ENCODE measurements at places on chromosomes 2 and 18.

- peaks cover 9% of the 10 kb centered on the region for H3K27me3 ChIP-seq
- no peaks in the 10 kb centered on the region for H3K4me1 ChIP-seq
- H3K4me3 ChIP-seq, result no peak overlapping the region
- no peak overlapping the region for H3K27ac ChIP-seq
- no peak for DNase-seq
- H3K36me3 ChIP-seq, result no peaks in the 10 kb centered on the region
Observed at GRCh38 chr18:70228536-70228935, 23.0 kb upstream of the RTTN start.

DNA sequence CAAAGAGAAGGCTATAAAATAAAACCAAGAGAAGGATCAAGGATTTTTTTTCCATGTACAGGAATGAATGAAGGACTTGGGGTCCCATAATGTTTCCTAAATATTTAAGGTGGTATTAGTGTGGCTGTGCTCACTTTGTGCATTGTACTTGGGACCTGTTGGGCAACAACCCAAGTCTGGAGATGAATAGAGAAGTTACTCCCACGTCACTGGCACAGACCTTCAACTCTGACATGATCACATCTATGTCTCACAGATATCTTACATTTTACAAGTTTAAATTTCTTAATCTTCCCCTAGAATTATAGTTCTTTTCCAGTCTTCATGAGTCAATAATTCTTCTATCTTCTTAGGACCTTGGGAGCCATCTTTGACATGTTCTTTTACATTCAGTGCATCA, 133.4 kb downstream of the PLCL1 start:
- no peaks in the 10 kb centered on the region for H3K27me3 ChIP-seq
- no peak overlapping the region for H3K4me3 ChIP-seq
- no peak for DNase-seq
- no peaks in the 10 kb centered on the region for H3K36me3 ChIP-seq
- H3K27ac ChIP-seq, result no peak overlapping the region

DNA sequence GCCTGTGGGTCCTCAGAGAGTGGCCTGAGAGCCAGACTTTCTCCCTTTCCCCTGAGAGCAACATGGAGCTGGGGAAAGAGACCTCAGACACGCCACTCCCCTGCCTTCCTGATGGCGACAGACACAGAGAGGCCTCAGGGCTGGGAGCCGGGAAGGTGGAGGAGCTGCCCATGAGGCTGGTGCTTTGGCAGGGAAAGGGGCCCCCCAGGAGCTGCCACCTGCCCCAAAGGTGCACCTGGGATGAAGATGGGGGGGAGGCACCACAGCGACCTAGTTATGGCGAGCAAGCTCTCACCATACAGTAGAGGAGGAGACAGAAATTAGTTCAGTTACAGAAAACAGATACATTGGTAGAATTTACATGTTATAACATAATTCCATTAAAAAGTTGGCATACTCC, 80.7 kb upstream of the PXDN start:
- no peaks in the 10 kb centered on the region for H3K36me3 ChIP-seq
- peaks cover 42% of the 10 kb centered on the region for H3K4me1 ChIP-seq
- DNase-seq, result no peak
- H3K27me3 ChIP-seq, result peaks cover 19% of the 10 kb centered on the region

DNA sequence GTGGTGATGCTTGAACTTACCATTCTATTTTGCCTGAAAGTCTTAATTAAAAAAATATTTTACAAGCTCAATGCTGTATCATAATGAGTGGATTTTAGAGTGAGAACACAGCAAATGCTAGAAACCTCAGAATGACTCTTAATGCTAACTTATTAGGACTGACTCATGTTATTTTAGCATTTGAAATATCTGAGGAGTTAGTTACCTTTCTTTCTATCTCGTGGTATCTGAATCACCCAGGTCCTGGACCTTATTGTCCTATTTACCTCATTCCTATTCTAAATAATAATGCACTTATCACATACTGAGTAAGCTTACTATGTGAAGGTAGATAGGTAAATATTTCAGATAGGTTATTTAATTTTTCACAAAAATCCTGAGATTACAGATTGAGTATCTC, 70.7 kb downstream of the SOS1 start:
- no peaks in the 10 kb centered on the region for H3K27me3 ChIP-seq
- no peak for DNase-seq
- no peak overlapping the region for H3K27ac ChIP-seq
- H3K4me1 ChIP-seq, result no peaks in the 10 kb centered on the region
- H3K36me3 ChIP-seq, result peaks cover 73% of the 10 kb centered on the region
- H3K4me3 ChIP-seq, result no peak overlapping the region

- no peaks in the 10 kb centered on the region for H3K27me3 ChIP-seq
- no peaks in the 10 kb centered on the region for H3K4me1 ChIP-seq
- no peak overlapping the region for H3K27ac ChIP-seq
- no peaks in the 10 kb centered on the region for H3K36me3 ChIP-seq
Observed at GRCh38 chr2:179802051-179802882, 59.1 kb downstream of the ZNF385B start.

DNA sequence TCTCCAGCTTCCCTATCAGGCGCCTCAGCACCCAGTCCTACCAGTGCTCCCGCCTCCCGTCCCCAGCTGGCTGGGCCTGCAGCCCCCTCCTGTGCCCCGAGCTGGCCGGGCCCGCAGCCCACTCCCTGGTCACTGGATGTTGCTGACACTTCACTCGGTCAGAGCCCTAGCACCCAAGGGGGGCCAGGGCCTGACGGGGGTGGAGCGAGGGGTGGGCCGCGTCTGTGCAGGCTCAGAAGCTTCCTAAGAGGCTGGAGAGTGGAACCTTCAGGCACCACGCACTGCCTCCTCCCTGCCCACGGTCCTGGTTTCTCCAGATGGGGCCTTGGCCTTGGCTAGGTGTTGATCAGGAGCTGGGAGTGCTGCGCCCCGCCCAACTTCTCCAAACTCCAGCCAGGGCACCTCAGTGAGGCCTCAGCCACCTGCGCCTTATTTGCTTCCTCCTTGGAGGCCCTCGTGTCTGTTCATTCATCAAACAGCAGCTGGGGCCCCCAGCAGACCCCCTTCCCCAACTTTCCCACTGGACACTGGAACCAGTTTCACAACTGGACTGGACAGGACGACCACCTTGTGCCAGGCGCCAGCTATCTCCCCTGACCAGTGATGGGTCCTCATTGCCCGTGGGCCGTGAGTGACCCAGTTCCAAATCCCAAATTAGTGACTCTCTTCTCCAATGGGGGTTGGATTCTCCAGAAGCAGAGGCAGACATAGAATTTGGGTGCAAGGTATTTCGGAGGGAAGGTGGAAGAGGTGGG, 16.7 kb downstream of the CAPN10 start:
- H3K36me3 ChIP-seq, result peaks cover 6% of the 10 kb centered on the region
- DNase-seq, result no peak

DNA sequence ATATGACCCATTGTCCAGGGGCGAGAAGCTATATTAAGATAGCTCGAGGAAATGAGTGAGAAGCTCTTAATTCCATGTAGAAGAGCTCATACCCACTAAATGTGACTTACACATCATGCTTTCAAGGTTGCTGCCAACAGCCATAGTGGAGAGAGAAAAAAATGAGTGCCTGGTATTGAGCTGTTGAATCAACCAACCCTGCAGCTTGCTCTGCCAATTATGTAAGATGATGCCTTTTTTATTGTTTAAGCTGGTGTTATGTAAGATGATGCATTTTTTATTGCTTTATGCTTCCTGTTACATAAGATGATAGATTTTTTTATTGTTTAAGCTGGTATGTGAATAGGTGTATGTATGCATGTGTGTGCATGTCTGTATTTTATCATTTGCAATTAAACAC, 228.2 kb downstream of the CCDC178 start:
- no peak overlapping the region for H3K4me3 ChIP-seq
- peaks cover 4% of the 10 kb centered on the region for H3K27me3 ChIP-seq
- no peak overlapping the region for H3K27ac ChIP-seq

DNA sequence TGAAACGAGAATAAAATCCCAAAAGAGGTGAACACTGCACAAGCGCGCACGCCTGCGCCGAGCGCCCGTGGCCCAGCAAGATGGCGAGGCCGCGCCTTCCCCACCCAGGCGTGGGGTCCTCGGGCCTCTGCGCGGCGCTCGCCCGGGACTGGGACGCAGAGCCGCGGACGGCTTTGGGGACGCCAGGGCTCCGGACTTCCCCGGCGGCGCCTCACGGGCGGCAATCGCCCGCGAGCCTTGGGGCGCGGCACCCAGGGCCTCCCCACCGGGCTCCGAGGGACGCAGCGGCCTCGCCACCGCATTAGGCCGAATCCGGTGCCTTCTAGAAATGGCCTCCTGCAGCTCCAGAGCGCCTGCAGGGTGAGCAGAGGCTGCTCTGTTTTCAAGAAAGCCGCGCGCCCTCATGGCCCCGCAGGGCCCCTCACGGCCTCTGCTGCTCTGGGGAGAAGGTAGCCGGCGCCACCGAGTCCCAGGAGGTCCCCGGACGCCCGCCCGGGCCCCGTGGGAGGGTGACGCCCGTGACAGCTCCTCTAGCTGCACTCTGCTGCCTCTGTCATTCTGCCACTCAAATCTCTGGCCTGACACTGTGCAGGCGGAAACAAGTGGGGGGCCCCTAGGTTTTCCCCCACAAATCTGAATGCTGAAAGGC, 35.9 kb upstream of the POMC start:
- peaks cover 9% of the 10 kb centered on the region for H3K27me3 ChIP-seq
- DNase-seq, result no peak
- peaks cover 2% of the 10 kb centered on the region for H3K4me1 ChIP-seq
- no peak overlapping the region for H3K4me3 ChIP-seq
- no peak overlapping the region for H3K27ac ChIP-seq

DNA sequence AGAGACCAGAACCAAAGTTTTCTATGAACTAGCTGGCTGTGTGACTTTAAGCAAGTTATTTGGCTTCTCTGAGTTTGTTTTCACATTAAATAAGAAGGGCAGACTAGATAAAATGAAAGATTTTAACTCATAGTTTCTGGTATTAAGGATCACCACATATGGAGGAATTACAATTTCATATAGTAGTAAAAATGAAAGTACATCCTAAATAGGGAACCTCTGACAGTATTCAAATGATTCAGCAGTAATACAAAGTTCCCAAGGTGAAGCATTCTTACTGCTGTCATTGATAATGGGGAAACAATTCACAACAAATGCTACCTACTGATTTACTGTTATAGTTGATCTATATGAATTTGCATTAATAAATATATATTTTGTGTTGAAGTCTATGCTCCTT, 170.3 kb upstream of the VRK2 start:
- H3K36me3 ChIP-seq, result no peaks in the 10 kb centered on the region
- H3K4me3 ChIP-seq, result no peak overlapping the region
- no peaks in the 10 kb centered on the region for H3K4me1 ChIP-seq
- H3K27me3 ChIP-seq, result no peaks in the 10 kb centered on the region

- DNase-seq, result peak; percentile 32
- H3K27me3 ChIP-seq, result no peaks in the 10 kb centered on the region
- H3K4me1 ChIP-seq, result peaks cover 64% of the 10 kb centered on the region
- H3K4me3 ChIP-seq, result peak overlapping the region; percentile 67
- H3K36me3 ChIP-seq, result no peaks in the 10 kb centered on the region
Observed at GRCh38 chr2:69789175-69789721, 40.2 kb upstream of the GMCL1 start.

DNA sequence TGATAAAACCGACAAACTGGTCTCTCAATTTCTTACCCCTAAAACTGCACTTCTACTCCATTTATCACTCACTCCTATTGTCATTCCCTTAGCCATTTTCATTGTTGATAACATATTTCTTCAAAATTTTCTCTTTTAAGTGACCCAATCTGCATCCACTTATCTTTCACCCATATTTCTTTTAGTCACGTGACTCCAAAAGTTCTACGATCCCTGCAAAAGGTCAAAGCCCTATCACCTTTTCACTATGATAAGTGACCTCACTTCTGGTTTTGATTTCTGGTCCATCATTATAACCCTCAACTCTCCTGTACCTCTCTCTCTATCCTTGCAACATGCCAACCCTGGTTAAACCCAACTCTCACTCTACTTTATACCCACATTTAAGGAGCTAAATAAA, 49.1 kb downstream of the LRATD1 start:
- no peak overlapping the region for H3K27ac ChIP-seq
- H3K27me3 ChIP-seq, result peaks cover 7% of the 10 kb centered on the region

GRCh38 chr18:2301316-2301715, 270.0 kb downstream of the METTL4 start:
- no peaks in the 10 kb centered on the region for H3K27me3 ChIP-seq
- DNase-seq, result no peak
- H3K4me1 ChIP-seq, result peaks cover 8% of the 10 kb centered on the region
- no peak overlapping the region for H3K4me3 ChIP-seq
- H3K36me3 ChIP-seq, result no peaks in the 10 kb centered on the region

DNA sequence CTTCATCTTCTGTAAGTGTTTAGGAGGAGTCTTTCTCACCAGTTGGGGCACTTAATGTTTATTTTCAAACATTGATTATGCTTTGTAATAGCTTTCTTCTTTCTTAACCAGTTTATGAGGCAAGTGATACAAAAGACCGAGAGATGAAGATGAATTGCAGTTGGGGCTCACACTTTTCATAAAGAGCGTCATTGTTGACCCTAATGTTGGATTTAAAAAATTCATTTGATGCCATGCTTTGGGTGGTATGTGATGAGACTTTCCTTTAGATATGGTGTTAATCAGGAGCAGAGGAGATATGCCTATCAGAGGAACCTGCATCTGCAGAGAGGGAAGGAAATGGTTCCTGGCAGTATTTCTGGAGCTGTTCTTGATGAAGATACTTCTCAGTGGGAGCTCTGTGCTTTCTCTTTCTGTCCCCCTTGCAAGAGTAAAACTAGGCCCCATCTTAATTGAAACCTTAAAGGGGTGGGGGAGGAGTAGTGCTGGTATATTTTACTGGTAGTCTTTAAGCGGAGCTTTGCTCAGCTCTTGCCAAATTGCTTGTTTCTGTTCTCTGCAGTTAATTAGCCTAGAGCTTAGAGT, 2.3 kb downstream of the EML4 start:
- H3K27me3 ChIP-seq, result no peaks in the 10 kb centered on the region
- H3K36me3 ChIP-seq, result peaks cover 9% of the 10 kb centered on the region
- H3K27ac ChIP-seq, result no peak overlapping the region
- H3K4me3 ChIP-seq, result no peak overlapping the region
- H3K4me1 ChIP-seq, result no peaks in the 10 kb centered on the region

DNA sequence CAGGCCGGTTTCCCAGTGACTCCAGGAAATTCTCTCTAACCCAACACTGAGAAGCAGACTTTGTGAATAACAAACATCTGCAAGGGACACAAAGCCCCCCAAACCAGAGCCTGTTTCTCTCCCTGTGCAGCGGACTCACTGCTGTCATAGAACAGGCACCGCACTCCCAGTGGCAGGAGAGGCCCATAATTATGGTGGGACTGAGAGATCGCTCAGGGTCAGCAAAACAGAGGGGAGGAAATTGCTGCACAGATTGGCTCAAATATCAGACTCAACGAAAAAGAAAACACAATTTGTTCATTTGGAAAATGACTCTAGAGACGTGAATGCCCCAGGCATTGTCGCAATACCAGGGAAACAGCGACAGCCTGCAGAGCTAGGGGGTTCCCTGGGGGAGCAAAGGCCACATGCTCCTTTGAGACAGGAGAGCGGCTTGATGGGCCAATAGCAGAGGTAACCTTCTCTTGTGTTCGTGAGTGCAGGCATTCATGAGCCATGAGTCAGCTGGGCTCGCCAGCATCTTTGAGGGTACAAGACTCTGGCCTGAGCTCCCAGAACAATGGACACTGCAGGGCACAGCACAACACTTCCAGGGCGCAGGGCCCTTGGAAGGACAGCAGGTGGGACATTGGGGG, 143.3 kb upstream of the KLHL29 start:
- DNase-seq, result no peak
- H3K36me3 ChIP-seq, result no peaks in the 10 kb centered on the region
- H3K27ac ChIP-seq, result no peak overlapping the region
- H3K4me1 ChIP-seq, result peaks cover 9% of the 10 kb centered on the region

- H3K36me3 ChIP-seq, result no peaks in the 10 kb centered on the region
- H3K4me1 ChIP-seq, result peaks cover 47% of the 10 kb centered on the region
- no peak overlapping the region for H3K27ac ChIP-seq
- H3K4me3 ChIP-seq, result no peak overlapping the region
- DNase-seq, result no peak
Observed at GRCh38 chr2:100250645-100251044, 71.7 kb downstream of the LONRF2 start.
